Pons (tissue), 1 donor: ENCODE measurements at places on chromosomes 11 and 22.
A peak's percentile ranks its signal among the peaks of the same experiment; 100 is the strongest.

GRCh38 chr11:106621484-106621883 is 396.8 kb downstream of the GUCY1A2 start:
- DNase-seq, result no peak

GRCh38 chr11:64711138-64711955 is 11.7 kb downstream of the NRXN2 start:
- DNase-seq, result no peak

DNA sequence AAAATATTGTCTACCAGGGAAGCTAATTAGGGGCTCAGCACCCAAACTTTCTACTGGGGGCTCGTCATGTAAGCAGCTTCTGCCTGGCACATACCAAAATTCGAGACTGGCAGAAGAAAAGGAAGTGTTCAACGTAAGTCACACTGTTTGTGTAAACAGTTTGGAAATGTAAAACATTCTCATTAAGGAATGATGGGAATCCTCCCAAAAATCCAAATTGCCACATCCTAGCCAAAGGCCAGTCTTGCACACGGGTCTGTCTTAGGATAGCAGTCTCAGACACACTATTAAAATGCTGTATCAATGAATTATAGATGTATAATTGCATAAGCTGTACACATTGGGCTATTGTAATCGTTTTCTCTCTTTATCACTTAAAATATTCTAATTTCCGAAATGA is 28.9 kb downstream of the CUL5 start:
- no peak for DNase-seq

- DNase-seq, result peak; percentile 45
Measured at GRCh38 chr11:64339754-64340408, at the start of gene CCDC88B. TSS of gene CCDC88B (plus strand) at chr11:64340204. CDS start at chr11:64340267, 63 bp downstream.

DNA sequence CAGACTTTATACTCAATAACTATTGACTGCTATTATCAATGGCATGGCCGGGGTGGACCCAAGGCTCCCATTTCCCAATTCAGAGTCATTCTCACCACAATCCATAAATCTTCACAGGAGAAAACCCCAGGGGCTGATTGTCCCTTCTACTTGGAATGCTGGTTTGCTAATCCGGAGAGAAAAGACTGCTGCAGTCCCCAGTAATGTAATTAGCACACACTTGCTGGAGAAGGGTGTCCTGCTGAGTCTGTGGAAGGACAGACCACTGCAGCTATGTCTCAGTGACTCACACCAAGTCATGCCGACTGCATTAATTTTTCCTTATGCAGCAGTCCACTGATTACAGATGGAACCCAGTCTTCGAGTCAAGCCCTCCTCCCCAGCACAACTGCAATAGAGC is 5.9 kb upstream of the ETS1 start:
- no peak for DNase-seq

DNA sequence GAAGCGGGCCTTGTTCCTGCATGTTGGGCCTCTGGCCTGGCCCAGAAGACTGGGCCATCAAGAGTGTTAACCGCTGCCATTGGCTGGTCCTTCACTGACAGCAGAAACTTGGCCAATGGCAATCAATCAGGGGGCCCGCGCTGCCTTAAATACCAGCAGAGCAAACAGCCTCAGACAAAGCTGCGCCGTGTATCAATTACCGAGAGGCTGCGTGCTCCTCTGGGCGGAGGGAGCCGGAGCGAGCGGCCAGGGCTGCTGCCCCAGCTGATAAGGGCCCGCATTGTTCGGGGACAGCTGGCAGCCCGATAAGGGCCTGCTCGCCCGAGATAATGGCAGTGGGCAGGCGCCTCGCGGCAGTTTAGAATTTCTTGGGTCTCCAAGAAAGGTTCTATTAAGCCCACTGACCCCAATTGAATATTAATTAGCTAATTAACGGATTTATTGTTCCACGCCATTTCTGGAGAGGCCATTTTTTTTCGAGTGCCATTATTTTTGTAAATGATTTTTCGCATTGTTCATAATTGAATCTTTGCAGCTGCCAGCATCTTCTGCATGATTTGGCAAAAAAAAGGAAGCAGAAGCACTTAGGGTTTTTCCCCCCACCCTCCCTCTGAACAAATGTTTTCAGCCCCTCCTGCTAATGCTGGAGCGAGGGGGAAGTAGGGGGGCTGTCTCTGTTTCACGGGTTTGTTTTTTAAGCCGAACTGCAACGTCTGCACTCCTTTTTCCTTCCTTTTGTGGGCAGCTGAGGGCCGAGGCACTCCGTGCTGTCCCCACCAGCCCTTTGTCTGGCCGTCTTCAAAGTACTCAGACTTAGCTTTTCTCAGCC is 37.6 kb upstream of the RIC3 start:
- peak; percentile 79 for DNase-seq

DNA sequence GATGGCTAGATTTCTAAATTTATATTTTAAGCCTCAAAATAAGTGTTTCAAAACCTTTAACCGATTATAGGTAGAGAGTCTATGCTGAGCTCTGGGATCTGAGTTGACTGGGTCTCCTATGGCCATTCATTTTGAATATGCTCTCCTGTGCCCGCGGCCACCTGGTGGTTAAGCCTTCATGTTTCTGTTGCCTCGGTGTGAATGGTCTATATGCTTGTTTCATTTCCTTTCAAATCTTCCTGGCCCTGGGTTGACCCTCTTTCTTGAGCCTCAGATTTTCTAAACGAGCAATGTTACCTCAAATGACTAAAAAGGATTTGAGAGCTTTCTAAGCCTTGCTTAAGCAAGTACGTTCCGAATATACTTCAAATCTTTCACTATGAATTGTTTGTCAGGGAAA is 789.4 kb upstream of the KIRREL3 start:
- DNase-seq, result no peak

DNA sequence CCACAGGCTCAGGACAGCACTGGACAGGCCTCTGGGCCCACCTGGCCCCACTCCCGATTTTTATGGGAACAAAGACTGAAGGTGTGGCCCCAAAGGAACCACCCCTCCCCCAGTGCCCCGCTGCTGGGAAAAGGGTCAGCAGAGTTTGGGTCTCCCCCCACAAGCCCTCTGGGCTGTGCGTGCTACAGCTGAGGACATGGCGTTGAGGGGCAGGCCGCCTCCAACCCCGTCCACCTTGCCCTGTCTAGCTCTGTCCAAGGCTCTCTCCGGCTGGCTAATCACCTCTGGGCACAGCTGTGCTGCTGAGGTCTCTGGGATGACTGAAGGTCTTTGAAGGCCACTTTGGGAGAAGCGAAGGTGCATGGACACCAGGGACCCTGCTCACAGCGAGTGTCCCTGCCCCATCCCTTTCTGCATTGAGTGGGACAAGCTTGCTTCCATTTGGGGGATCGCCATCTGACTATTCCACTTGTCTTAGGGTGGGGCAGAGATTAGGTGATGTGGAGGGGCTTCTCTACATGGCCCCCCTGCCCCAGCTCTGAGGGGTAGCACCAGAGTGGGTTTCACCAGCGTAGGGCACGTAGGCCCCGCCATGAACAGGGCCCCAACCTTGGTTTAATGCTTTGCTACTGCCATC is 6.5 kb downstream of the ASCL2 start:
- no peak for DNase-seq

DNA sequence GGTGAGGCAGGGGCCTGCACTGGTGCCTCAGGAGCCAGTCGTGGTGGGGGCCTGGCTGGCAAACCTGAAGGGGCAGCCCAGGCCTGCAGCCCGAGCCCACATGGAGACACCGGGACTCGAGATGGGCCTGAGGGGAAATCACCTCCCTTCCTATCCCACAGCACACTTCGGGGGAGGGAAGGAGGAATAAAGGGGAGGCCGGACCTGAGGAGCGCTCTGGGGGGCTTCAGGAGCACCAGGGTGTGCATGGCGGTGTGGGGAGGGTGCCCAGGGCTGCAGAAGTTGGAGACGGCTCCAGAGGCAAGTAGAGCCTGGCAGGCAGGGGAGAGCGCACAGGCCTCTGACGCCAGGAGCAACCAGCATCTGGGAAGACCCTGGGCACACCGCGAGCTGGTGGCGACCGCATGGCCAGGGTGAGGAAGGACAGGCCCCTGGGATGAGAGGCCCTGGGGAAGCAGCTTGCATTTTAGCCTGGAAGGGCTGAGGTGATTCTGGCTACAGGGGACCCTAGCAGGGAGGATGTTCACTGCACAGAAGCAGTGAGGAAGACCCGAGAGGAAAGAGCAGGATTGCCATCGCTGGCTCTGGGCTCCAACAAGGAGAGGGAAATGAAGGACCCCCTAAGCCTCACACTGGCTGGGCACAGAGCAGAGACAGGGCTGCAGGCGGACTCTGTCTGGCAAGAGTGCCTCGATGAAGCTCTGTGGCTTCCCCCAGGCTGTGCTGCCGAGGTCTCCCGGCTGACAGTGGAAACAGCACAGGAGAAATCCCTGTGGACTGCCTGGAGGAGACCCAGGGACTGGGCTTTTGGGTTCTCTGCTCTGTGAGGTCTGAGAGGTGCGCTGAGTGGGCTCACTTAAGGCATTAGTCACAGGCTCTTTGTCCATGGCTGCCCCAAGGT is 457.7 kb downstream of the BRD1 start:
- no peak for DNase-seq

GRCh38 chr22:25134451-25134850 is 65.2 kb upstream of the CRYBB3 start:
- no peak for DNase-seq

DNA sequence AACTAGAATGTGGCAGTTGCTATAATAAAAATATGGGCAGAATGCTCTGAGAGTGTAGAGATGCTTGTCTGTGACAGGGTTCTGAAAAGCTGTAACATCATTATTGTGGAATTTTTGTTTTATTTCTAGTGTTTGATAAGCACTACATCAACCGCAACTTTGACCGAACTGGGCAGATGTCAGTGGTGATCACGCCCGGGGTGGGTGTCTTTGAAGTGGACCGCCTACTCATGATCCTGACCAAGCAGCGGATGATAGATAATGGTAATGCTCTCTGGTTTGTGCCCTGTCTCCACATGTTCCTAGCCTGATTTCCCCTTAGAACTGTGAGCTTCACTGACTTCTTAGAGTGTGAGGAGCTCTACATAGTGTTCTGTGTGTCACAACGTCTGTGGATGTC is 48.8 kb downstream of the DEPDC5 start:
- no peak for DNase-seq

- DNase-seq, result no peak
Measured at GRCh38 chr11:132258875-132259274, 888.5 kb downstream of the NTM start.

DNA sequence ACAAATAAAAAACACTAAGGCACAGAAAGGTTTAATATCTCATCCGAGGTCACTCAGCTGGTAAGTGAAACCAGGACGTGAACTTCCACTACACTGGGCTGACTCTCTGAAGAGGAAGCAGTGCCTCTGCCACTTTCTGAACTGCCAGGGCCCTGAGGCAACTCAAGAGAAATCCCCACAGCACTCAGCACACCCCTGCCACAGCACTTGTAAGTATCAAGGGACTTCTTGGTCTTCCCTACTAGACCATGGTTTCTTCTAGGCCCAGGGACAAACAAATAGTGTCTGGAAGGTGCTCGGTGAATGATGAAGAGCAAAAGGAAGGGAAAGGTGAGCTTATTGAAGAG is 49.7 kb downstream of the RPL27A start:
- no peak for DNase-seq

DNA sequence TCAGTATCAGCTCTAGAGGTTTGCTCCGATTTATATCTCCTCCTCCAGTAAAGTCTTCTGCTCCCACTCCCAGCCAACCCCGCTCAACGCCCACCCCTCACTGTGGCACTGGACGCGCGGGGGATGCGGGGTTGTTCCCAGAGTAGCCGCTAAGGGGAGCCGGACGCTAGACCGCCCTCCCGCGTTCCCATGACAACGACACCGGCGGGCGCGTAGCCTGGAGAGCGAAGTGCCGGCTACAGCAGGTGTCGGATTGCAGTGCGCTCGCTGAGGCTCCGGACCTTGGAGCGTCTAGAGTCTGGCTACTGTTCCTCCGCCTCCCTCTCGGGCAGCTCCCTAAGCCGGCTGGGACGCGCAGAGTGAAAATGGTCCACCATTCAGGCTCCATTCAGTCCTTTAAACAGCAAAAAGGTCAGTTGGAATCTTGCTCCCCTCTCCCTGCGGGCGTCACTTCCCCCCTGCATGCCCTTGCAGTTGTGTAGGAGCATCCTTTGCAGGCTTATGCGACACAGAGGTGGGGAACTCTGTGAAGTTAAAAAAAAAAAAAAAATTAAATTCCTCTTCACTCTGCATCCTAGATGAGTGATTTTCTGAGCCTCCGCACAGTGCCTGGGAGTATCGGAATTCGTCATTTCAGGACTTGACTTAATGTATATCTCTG is at the start of gene ANO3:
TSS of gene ANO3 (plus strand) at position 220 of the 661 bp plus-strand sequence. CDS start at position 366, 146 bp downstream.
- DNase-seq, result peak; percentile 37

GRCh38 chr11:114121138-114121537 is 61.6 kb downstream of the ZBTB16 start:
- DNase-seq, result no peak

- no peak for DNase-seq
Measured at GRCh38 chr11:36695571-36695970, 97.5 kb upstream of the RAG2 start.

DNA sequence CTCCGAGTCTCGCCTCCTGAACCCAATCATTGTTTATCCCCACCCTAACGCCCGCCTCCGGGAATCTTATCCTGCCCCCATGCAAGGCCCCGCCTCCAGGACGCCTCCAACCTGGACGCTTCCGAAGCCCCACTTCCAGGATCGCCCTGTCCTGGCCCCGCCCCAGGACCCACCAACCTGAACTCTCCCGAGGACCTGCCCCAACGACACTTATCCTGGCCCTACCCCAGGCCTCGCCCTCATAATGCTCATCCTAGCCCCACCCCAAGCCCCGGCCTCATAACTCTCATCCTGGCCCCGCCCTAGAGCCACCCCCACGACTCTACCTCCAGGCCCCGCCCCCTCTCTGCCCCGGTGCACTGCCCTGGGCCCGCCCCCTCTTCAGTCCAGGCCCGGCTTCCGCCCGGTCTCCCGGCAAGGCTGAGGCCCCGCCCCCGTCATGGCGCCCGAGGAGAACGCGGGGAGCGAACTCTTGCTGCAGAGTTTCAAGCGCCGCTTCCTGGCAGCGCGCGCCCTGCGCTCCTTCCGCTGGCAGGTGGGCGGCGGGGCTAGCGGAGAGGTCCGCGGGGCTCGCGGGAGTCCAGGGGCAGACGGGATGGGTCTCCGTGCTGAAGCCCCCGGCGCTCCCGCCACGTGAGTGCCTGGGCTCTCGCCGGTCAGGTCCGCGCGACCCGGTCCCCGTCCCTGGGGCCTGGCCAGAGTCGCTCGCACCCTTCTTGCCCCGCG is 45.7 kb upstream of the DEFB108B start:
- DNase-seq, result peak; percentile 90

- no peak for DNase-seq
Measured at GRCh38 chr11:103744496-103745153, 291.8 kb upstream of the DDI1 start.

DNA sequence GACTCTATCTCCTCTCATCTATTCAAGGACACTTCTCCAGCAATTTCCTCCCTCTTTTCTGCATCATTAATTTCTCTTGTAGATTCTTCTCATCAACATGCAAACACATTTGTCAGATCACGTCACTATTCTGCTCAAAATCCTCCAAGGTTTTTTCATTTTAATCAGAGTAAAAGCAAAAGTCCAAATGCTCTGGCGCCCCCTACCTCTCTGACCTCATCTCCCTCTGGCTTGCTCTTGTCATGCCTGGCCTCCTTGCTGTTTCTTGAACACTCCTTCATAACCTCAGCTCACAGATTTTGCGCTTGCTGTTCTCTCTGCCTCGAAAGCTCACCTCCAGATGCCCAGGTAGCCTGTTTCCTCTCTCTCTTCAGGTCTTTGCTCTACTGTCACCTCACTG is 22.4 kb downstream of the RTCB start:
- no peak for DNase-seq

GRCh38 chr22:49141761-49142160 is 685.9 kb downstream of the BRD1 start:
- no peak for DNase-seq

GRCh38 chr11:102322560-102322959 is 5.3 kb downstream of the BIRC3 start:
- DNase-seq, result no peak
